ENCODE measurements at places on chromosomes 7 and 10. TPM values are rescaled to one million over a fixed set of nuclear protein-coding genes. Genes with fewer than 3 reads are reported as not detected.

CADPS2 gene
- 8.6 TPM for total RNA-seq

STAMBPL1 gene
- 19.6 TPM for total RNA-seq

CTTNBP2 gene
- 0.78 TPM for total RNA-seq

TLX1 gene
- not detected for total RNA-seq

POU6F2 gene
- total RNA-seq = not detected

TAS2R41 gene
- total RNA-seq = not detected

TMEM184A gene
- total RNA-seq = not detected

MBL2 gene
- not detected for total RNA-seq

Measured in smooth muscle cell of the umbilical artery (primary cell).